ENCODE measurements at places on chromosomes 4 and X. TPM values are rescaled to one million over a fixed set of nuclear protein-coding genes. Genes with fewer than 3 reads are reported as not detected.

PAGE5 gene
- not detected for total RNA-seq

HSD17B13 gene
- total RNA-seq, result 0.66 TPM

BMX gene
- total RNA-seq, result 0.52 TPM

FANCB gene
- not detected for total RNA-seq

ART3 gene
- 6.5 TPM for total RNA-seq

SYNPO2 gene
- 19.5 TPM for total RNA-seq

FREM3 gene
- total RNA-seq, result not detected

- no peak overlapping the region for H3K27ac ChIP-seq
- no peaks in the 10 kb centered on the region for H3K27me3 ChIP-seq
- no peak for DNase-seq
- H3K4me1 ChIP-seq, result no peaks in the 10 kb centered on the region
- no peak overlapping the region for H3K4me3 ChIP-seq
Observed at GRCh38 chrX:905848-906566, 275.4 kb downstream of the SHOX start.

GRCh38 chr4:99722006-99722405, 64.4 kb upstream of the C4orf54 start:
- H3K4me1 ChIP-seq, result peaks cover 25% of the 10 kb centered on the region
- no peak overlapping the region for H3K4me3 ChIP-seq
- no peaks in the 10 kb centered on the region for H3K36me3 ChIP-seq
- DNase-seq, result no peak
- no peaks in the 10 kb centered on the region for H3K27me3 ChIP-seq

- DNase-seq, result no peak
- H3K4me1 ChIP-seq, result no peaks in the 10 kb centered on the region
- H3K27me3 ChIP-seq, result no peaks in the 10 kb centered on the region
- no peaks in the 10 kb centered on the region for H3K36me3 ChIP-seq
Observed at GRCh38 chr4:81688085-81688484, 216.4 kb upstream of the RASGEF1B start.

- no peak overlapping the region for H3K4me3 ChIP-seq
- no peak for DNase-seq
- no peak overlapping the region for H3K27ac ChIP-seq
- no peaks in the 10 kb centered on the region for H3K27me3 ChIP-seq
- no peaks in the 10 kb centered on the region for H3K4me1 ChIP-seq
Observed at GRCh38 chrX:139969286-139969685, 4.0 kb upstream of the CXorf66 start.

- H3K36me3 ChIP-seq, result no peaks in the 10 kb centered on the region
- peak overlapping the region; percentile 98 for H3K27ac ChIP-seq
- H3K27me3 ChIP-seq, result no peaks in the 10 kb centered on the region
- peak; percentile 78 for DNase-seq
- H3K4me3 ChIP-seq, result peak overlapping the region; percentile 3
Observed at GRCh38 chrX:40105835-40106675, 8.3 kb upstream of the BCOR start.

DNA sequence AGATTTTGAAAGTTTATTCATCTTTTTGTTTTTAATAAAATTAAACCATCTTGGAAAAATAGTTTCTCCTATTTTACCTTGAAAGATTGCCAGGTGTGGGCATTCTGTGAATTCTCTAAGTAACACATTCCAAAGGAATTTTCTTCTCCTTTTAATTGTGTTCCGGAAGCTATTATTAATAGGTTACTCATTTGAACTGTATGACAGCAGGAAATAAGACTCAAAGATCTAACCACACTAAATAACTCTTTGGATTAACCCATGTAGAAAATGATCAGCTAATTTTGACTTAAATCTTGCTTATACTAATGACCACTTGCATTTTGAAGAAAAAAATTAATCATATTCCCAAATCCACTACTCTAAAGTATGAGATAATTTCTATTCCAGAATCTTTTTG, 17.6 kb upstream of the CCNI start:
- DNase-seq, result no peak
- no peaks in the 10 kb centered on the region for H3K4me1 ChIP-seq
- H3K27me3 ChIP-seq, result no peaks in the 10 kb centered on the region
- H3K4me3 ChIP-seq, result no peak overlapping the region
- no peaks in the 10 kb centered on the region for H3K36me3 ChIP-seq

- peaks cover 37% of the 10 kb centered on the region for H3K4me1 ChIP-seq
- DNase-seq, result no peak
- no peaks in the 10 kb centered on the region for H3K27me3 ChIP-seq
- H3K36me3 ChIP-seq, result peaks cover 2% of the 10 kb centered on the region
- no peak overlapping the region for H3K27ac ChIP-seq
- H3K4me3 ChIP-seq, result no peak overlapping the region
Observed at GRCh38 chr4:1348746-1349145, 1.7 kb downstream of the UVSSA start.

DNA sequence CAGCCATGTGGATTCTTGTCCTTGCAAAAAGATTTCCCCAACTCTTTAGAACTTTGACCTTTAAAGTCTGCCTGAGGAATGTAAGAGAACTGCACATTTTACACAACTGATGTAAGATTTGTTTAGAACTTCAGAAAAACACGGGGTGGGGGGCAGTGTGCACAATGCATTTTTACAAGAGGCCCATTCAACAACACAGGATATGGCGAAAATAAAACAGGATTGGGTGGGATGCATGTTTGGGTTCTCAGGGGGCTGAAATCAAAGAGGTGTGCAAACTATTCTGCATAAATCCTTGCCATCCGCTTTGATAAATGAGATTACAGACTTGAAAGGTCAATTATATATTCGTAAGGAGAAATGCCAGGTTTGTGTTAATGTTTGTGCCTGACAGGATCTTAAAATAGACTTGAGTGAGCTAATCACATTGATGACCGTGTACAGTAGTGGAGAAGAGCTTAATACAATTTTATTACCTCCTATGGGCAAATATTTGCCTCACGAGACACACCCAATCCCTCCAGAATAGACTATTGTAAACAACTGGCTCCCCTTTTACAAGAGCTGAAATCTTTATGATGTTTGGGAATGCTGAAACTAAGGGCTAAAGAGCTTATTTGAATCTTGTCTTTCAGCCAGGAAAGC, 184.1 kb upstream of the LEF1 start:
- no peaks in the 10 kb centered on the region for H3K36me3 ChIP-seq
- H3K4me1 ChIP-seq, result no peaks in the 10 kb centered on the region
- no peak overlapping the region for H3K27ac ChIP-seq

GRCh38 chrX:112058255-112058654, 24.3 kb downstream of the TRPC5 start:
- no peaks in the 10 kb centered on the region for H3K4me1 ChIP-seq
- no peaks in the 10 kb centered on the region for H3K27me3 ChIP-seq
- H3K27ac ChIP-seq, result no peak overlapping the region
- H3K4me3 ChIP-seq, result no peak overlapping the region
- no peaks in the 10 kb centered on the region for H3K36me3 ChIP-seq
- no peak for DNase-seq

DNA sequence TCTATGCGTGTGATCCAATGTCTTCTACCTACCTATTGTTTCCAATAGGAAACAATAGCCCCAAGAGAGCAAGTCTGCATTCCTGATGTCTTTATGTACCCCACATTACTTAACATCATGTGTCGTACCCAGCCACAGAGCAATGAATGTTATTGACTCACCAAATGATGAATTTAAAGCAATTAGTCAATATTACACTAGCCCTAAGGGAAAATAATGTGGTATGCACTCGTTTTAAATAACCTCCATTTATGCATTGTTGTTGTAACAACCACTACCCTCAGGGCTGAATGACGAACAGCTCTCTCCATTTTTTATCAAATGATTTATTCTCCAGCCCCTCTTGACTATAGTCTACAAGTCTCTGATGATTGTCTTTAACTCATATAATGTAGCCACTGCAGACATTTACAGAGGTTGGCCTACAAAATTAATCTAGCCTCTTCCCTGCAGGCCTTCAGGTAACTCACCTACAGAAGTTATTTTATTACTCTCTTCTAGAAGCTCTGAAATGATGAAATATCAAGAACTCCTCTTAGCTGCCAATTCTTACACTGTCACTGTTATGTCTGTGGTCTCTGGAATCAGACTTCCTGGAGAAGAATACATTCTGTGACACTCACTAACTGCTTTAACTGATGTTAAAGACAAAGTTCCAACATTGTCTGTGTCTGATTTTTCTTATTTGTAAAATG, 601.7 kb upstream of the GRIA3 start:
- no peak for DNase-seq
- no peaks in the 10 kb centered on the region for H3K36me3 ChIP-seq
- no peaks in the 10 kb centered on the region for H3K27me3 ChIP-seq
- no peak overlapping the region for H3K4me3 ChIP-seq

GRCh38 chrX:10471418-10471817, 149.0 kb downstream of the MID1 start:
- DNase-seq, result no peak
- H3K4me1 ChIP-seq, result no peaks in the 10 kb centered on the region
- no peak overlapping the region for H3K4me3 ChIP-seq
- H3K36me3 ChIP-seq, result no peaks in the 10 kb centered on the region

DNA sequence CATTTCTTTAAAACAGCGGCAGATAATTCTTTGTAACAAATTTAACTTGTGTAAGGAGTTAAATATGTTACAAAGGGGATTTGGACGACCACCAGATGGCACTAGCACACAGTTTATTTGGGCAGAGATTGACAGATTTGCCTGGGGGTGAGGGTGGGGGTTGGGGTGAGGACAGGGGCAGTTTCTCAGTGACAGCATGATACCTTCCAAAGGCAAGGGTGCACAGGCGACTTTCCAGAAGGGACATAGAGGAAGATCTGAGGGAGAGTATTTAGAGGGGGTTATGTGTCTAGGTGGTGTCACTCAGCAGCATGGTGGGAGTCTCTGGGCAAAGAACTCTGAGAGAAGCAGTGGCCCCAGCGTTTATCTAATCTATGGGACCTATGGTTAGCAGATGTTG, 9.6 kb upstream of the TMA16 start:
- no peaks in the 10 kb centered on the region for H3K36me3 ChIP-seq
- no peak overlapping the region for H3K27ac ChIP-seq
- no peak overlapping the region for H3K4me3 ChIP-seq

DNA sequence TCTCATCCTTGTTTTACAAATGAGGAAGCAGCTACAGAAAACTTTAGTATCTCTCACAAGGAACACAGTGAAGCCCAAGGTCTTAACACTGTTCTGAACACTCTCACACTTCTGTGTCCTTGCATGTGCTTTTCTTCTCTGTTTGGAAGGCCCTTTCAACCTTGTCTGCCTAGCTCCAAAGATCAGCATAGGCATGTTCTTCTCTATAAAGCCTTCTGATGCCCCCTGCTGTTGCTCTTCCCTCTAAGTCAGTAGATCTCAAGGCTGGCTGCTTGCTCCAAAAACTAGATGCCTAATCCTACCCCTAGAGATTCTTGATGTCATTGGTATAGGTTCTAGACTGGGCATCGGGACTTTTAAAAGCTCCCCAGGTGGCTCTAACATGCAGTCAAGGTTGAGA, 5.9 kb downstream of the APOO start:
- H3K4me3 ChIP-seq, result no peak overlapping the region
- DNase-seq, result peak; percentile 70
- peaks cover 17% of the 10 kb centered on the region for H3K4me1 ChIP-seq
- H3K27ac ChIP-seq, result peak overlapping the region; percentile 74

GRCh38 chrX:40887476-40887875, 152.1 kb upstream of the MED14 start:
- no peak overlapping the region for H3K4me3 ChIP-seq
- H3K27ac ChIP-seq, result no peak overlapping the region
- no peaks in the 10 kb centered on the region for H3K27me3 ChIP-seq
- DNase-seq, result no peak
- H3K4me1 ChIP-seq, result no peaks in the 10 kb centered on the region

- no peaks in the 10 kb centered on the region for H3K36me3 ChIP-seq
- no peak for DNase-seq
- no peak overlapping the region for H3K27ac ChIP-seq
- no peaks in the 10 kb centered on the region for H3K27me3 ChIP-seq
- no peak overlapping the region for H3K4me3 ChIP-seq
Observed at GRCh38 chrX:12370497-12370986, 232.3 kb downstream of the FRMPD4 start.
